ENCODE measurements at places on chromosomes 16 and 17.

GRCh38 chr17:29196769-29197515 lies 16.7 kb upstream of the MYO18A start:
- no peak for DNase-seq

DNA sequence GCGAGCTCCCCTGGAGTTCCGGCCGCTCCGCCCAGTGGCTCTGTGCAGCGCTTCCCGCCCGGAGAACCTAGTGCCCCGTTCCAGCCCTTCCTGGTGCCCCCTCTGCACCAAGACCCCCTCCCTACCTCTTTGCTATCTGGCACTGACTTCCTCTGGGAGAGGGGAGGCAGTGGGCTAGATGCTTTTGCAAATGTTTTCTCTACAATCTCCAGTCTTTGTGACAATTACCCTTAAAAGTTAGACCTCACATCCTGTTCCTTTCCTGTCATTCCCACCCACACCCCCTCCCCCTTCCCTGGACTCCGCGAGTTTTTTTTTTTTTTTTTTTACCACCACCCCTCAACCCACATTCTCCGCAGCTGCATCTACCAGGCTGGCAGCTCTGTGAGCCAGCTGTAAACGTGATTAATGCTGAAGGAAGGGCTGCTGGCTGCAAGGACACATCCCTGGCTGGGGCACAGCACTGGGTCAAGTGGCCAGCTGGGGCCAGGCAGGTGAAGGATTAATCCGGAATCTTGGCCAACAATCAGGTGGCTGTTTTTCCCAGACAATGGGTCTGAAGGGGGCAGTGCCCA lies 101.5 kb downstream of the MGAT5B start:
- no peak for DNase-seq

DNA sequence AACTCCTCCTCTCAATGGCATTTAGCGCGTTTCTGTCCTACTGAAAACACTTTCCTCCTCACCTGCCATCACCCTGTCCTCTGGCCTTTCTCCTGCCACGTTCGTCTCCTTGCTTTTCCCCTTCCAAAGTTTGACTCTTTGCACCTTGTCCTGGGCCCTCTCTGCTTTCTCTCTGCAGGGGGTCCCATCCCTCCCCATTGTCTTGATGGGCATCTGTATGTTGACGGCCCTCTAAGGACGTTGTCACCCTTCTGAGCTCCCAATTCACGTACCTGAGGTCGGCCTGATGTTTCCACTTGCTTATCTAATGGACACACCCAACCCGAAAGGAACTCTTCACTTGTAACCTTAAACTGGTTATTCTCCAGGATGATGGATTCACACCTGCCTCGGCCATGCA lies 170.4 kb downstream of the WSCD1 start:
- DNase-seq = no peak

GRCh38 chr16:55274391-55274790 lies 49.6 kb upstream of the IRX6 start:
- no peak for DNase-seq

DNA sequence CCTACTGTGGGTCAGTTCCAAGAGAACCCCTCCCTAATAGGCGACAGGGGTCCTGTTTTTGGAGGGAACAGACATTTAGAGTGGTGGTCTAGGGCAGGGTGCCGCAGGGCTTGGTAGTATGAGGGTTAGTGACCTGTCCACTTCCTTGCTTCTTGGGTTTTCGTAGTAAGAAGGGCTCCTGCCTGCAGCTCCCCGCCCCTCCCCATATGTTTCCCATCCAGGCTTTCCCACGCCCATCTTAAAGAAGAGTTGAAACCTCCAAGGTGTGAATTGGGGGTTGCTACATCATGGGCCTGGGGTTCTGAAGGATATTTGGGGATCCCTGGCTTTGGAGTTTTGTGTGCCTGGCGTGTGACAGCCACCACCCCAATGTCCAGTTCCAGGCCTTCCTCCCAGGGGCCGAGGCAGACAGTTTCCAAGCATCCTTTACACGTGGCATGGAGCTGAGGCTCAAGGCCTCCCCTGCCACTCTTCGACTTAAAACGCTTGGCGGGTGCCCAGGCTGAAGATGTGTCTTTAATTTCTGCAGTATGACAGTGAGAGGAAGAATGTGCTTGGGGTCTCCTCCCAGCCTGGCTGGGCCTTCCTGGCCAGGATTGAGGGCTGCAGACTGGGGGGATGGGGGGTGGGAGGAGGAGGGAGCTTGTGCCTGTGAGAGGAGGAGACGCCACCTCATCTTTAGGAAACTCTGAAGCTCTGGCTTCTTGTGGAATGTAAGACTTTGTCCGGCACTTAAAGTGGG lies 2.3 kb upstream of the COL1A1 start:
- no peak for DNase-seq

GRCh38 chr17:74935585-74936469 lies at the start of gene OTOP3:
TSS of gene OTOP3 (plus strand) at chr17:74935898. CDS start at chr17:74935922, 24 bp downstream.
- no peak for DNase-seq

DNA sequence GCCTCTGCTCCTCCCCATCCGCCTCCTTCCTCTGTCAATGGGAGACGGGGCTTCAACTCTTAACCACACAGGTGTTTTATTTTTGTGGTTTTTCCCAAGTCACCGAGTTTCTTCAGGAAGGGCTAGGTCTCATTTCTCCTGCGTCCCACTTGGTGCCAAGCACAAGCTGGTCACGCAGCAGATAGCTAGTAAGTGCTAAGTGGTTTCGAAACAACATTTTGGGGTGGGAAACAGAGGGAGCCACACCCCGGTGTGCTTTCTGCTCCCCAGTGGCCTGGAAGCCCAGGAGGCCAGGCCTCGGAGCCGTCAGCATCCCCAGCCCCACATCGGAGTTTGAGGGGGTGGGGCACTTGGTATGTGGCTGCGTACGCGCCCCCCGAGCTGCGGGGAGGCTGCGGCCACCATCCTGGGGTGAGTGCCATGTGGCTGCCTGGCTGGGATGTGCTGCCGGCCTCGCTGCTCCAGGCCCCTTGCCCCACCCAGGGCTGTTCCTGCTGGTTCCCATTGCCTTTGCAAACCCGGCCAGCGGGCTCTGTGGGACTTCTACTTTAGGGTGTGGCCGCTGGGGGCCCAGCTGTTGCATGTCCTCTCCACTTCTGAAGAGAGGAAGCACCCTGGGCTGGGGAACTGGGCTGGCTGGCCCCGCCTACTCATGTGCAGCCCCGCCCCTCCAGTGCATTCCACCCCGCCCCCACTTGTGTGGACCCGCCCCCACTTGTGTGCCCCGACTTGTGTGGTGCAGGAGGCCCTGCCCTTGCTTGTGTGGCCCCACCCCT lies 55.6 kb downstream of the BAIAP2 start:
- DNase-seq = peak; percentile 13

- DNase-seq = no peak
Observed at GRCh38 chr17:680529-680928, 34.1 kb downstream of the VPS53 start.

GRCh38 chr16:69861292-69862030 lies 89.7 kb upstream of the CLEC18A start:
- no peak for DNase-seq

DNA sequence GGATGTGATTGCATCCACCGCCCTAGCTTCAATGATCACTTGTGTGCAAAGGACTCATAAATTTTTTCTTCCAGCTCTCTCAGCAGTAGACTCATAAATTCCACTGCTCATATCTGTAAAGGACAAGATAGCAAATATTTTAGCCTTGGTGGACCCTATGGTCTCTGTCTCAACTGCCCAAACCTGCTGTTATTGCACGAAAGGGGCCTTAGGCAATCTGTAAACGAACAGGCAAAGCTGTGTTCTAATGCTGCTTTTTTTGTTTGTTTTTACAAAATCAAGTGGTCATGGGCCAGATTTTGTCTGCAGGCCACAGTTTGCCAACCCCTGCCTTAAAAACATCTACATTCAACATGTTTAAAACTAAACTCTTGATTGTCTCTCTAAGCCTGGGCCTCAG lies 34.1 kb downstream of the FAM20A start:
- no peak for DNase-seq

GRCh38 chr17:8927395-8927794 lies 38.1 kb downstream of the PIK3R5 start:
- DNase-seq = no peak

DNA sequence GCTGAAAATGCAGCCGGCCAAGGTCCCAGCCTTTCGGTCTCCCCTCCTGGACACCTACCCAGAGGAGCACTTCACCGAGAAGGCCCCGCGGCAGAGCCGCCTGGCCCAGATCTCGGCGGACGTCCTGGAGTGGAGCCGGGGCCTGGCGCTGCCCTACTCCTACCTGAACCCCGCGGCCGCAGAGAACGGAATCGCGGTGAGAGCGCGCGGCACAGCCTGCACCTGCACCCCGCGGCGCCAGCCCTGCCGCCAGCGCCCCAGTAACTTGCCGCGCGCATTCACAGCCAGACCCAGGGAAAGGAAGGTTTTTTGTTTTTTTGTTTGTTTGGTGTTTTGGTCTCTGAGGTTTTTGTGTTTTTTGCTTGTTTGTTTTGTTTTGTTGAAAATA lies 15.2 kb downstream of the ALOX12B start:
- DNase-seq = no peak
